NCI-H187 treated with DMSO at 0.1 percent for 48 hours (cell line): ENCODE measurements at places on chromosomes 16 and 17.

DNA sequence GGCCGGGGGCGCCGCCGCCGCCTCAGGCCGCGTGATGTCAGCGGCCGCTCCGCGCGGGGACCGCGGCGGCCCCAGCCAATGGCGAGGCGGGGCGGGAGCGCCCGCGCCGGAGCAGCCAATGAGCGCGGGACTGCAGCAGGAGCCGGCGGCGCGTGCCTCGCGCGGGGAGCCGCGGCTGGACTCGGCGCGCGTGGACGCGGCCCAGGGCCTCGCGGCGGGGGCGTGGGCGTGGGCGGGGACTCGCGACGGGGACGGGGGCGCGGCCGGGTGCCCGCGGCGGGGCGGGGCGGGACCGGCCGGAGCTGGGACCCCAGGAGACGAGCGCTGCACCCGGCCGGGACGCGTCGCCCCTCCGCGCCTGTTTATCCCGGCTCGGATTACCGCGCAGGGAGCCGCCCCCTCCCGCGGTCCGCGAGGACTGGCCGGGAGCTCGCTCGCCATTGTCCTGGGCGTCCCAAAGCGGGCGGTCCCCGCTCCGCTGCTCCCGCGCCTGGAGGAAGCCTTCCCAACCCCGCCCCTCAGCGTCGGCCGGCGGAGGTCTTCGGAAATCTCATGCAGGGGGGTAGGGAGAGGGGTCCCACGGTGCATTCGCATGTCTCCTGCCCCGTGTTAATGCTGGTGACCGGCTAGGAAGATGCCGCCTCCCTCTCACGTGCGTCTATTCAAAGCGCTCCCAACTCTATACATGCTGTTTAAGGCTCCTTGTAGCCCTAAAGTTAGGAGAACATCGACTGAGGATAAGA, at the start of gene RNF157:
Gene RNF157 (minus strand): TSS at position 33 of the 743 bp plus-strand sequence. CDS start 253 bp downstream, outside the sequence.
- no peak for DNase-seq

- DNase-seq = no peak
These were observed 21.5 kb upstream of the COL1A1 start for GRCh38 chr17:50222922-50223321.

- no peak for DNase-seq
These were observed 1.5 kb upstream of the ABCA6 start for GRCh38 chr17:69143151-69143550.

GRCh38 chr16:10831894-10832886, 13.6 kb upstream of the TVP23A start:
- no peak for DNase-seq

- DNase-seq = no peak
These were observed 260.7 kb downstream of the MAF start for GRCh38 chr16:79339863-79340262.

DNA sequence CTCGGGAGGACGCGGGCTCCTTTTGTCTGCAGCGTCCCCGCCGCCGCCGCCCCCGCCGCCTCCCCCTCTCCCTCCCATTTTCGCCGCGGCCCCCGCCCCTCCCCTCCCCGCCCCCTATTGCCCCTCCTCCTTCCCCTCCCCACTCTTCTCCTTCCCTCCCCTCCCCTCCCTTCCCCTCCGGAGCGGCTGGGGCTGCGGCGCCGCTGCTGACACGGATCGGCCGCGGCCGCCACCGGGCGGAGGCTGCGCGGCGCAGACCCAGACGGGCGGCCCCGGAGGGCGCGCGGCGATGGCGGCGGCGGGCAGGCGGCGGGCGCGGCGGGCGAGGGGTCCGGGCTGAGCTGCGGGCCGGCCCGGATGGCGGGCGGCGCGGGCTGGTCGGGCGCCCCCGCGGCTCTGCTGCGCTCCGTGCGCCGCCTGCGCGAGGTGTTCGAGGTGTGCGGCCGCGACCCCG, at the start of gene RAB11FIP4:
Gene RAB11FIP4 (plus strand): TSS at position 180 of the 454 bp plus-strand sequence. CDS start 178 bp downstream, at position 358.
- DNase-seq = no peak

DNA sequence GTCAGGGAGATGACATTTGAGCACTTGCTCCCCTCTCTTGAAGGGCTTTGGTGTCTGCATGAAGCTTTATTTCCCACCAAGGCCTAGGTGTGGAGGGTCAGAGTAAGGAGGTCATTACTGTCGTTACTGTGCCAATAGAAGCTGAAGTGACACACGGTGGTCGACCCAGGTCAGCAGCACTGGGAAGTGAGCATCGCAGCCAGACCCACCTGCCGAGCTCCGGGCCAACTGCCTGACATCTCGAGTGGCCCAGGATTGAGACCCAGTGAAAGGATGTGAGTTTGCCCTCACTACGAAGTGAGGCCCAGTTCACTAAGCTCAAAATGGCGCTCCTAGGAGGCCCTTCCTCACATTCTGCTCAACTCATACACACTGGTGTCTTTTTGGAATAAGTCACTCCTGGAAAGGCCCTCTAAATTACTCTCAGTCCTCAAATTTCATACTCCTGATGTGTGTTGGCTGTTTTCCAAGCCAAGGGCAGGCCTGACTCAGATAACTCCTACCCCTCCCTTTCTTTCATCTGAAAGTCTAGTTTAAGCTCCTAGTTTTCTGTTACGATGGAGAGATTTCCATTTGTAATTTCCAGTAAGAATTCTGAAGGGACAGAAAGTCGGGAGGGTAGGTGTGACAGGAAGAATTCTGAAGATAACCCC, 200.4 kb downstream of the LGALS9B start:
- no peak for DNase-seq

- DNase-seq = no peak
These were observed 57.1 kb downstream of the HELZ start for GRCh38 chr17:67187927-67188326.

DNA sequence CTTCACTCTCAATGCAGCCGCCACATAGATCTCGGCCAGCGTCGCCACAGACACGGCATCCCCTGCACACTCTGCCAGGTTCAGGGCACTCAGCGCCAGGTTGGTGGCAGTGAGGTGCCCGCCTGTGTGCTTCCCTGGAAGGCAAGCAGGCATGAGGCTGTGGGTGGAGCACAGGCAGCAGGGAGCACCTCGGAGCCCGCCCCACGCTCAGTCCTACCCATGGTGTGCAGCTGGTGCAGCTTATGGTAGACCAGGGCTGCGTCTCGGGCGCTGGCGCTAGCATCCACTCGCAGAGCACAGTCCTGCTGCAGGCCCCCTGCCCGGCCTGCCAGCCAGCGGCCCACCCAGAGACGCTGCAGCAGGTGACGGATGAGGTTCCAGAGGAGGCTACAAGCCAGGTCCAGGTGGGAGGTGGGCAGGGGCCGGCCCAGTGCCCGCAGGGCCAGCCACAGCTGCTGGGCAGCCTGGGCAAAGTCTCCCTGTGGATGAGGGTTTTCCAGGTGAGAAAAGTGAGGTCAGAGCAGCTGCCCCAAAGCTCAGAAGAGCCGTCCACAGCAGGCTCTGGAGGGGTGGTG, 20.5 kb downstream of the SREBF1 start:
- no peak for DNase-seq

DNA sequence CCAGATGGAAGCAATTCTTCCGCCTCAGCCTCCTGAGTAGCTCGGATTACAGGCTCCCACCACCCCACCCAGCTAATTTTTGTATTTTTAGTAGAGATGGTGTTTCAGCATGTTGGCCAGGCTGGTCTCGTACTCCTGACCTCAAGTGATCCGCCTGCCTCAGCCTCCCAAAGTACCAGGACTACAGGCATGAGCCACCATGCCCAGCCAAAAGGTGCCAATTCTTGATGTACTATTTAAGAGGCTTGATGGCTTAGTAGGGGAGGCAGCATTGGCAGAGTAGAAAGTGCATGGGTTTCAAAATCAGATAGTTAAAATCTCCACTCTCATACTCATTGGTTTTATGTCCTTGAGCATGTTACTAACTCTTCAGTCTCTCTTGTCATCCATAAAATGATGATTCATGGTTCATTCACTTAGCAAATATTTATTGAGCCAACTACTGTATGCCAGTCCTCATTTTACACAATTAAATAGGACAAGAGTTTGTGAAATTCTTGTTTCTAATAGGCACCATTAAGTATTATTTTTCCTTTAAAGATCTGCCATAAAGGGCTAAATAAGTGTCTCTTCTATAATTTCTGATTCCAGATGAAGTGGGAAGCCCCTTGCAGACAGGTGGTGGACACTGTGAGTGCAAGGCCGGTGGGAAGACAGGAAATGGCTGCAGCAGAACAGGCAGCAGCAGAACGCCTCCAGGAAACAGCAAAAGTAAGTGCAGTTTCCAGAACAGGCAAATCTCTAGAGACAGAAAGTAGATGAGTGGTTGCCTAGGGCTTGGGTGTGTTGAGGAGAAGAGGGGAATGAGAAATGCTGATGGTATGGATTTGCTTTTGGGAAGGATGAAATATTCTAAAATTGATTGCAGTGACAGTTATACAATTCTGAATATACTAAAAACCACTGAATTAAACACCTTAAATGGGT, 8.2 kb upstream of the RPL27 start:
- no peak for DNase-seq

DNA sequence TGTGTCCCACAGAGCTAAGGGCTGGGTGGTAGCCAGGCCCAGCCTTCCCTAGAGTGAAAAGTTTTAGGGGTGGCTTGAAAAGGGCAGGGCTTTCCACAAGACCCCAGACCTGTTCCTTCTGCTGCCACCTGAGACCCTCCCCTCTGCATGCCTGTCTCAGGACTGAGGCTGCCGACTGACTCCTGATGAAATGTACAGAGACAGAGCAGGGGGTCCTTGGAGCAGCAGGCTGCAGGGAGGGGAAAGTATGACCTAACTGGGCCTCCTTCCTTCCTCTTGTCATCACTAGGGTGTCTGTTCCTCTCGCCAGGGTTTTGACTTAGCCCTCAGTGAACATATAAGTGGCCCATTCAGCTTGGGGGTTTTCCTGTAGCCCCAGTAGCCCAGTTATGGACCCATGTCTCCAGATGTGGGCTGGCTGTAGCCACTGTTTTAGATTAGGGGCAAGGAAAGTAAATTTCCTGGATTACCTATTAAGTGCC, 14.9 kb upstream of the NFATC3 start:
- DNase-seq = no peak

- no peak for DNase-seq
These were observed 3.3 kb upstream of the CES1 start for GRCh38 chr16:55836158-55836611.

- no peak for DNase-seq
These were observed 15.7 kb upstream of the ALDOA start for GRCh38 chr16:30049871-30050270.

GRCh38 chr17:71428897-71429296, 691.9 kb upstream of the SOX9 start:
- DNase-seq = no peak

DNA sequence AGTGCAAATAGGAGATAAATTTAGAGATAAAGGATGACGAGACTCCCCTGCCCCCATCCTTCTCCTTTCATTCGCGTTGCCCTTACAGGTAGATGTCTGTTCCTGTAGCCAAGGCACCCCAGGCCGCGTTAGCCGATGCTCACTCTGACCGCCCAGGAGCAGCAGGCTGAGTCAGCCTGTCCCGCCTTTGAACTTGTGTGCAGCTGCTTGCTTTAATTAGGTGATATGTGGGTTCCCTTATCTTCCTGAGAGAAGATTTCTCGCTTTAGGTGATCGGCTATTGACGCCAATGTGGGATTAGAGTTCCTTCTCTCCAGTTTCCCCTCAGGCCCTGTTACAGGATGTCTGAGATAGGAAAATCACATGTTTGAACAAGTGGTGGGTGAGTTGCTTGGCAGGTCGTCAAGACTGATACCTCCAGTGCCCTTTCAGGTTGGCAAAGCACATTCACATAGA, 119.5 kb downstream of the MSI2 start:
- no peak for DNase-seq

DNA sequence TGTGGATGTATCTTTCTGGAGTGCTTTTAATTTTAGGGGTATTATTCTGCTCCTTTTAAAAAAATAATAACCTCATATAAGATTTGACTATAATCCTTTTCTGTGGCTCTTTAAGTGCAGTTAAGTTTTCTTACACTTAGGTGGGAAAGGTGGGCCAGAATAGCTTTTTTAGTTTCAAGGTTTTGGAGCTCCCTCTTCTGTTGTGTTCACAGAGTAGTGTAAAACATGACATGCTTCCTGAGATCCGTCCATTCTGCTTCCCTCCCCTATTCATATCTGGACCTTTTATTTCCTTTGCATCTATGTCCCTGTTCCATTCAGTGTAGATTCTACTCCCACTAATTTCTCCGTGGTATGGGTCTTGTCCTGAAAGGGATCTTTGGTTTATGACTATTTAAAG, 12.8 kb downstream of the LRRC36 start:
- no peak for DNase-seq

DNA sequence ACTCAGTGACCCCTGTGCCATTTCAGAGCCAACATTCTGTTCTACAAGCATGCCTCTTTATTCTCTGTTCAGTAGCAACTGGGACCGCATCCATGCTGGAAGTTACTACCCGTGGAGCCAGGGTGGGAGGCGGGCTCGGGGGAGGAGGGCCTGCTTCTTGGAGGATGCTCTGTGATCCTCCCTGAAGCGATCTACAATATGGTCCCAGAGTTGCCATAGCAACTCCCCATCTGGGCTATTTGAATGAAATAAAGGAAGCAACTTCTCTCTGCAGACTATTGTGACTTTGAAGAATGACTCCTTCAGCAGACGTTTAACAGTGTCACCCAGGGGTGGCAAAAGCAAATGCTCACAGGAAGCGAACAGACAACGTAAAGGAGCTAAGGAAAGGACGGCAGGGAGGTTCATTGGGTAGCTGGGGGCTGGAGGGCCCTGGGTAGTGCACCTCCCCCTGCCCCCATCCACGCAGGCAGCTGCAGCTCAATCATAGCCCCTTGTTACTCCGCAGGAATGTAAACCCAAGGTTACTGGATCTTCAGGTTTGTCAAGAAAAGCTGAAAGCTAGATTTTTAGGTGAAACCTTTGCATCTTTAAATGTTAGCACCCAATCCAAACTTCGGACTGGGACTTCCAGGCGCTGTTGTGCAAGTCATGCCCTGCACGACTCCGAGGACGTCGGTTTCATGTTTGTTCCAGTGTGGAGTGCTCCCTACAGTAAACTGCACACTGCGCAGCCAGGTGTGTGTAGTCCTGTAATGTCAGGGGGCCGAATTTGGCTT, 51.1 kb upstream of the MEAK7 start:
- DNase-seq = no peak

DNA sequence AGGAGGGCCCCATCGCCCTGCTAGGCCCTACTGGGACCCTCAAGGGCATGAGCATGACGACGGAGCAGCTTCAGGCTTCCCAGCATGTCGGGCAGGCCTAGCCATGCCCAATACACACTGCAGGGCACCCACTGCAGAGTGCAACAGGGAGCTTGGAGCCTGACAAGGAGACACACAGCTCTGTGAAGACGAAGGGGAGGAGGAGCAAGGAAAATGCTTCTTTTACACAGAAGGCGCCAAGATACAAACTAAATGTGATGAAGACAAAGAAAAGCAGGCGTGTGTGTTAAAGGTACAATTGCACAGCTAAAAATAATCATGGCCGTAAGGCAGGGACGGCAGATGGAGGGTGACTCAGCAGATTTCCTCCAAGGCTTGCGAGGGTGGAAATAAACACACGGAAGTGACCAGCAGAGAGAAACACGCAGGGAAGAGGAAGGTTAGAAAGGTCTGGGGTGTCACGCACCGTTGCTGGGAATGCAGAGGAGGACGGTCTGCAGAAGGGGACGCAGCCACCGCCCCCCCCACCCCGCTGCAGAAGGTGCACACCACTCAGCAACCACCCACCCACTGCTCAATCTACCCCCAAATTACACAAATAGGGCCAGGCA, 108.5 kb downstream of the ZNF778 start:
- no peak for DNase-seq
